ACHN (cell line): ENCODE measurements at places on chromosomes 2 and 18.

- DNase-seq, result no peak
These were observed 357.6 kb downstream of the RAD51AP2 start for GRCh38 chr2:17160594-17160993.

DNA sequence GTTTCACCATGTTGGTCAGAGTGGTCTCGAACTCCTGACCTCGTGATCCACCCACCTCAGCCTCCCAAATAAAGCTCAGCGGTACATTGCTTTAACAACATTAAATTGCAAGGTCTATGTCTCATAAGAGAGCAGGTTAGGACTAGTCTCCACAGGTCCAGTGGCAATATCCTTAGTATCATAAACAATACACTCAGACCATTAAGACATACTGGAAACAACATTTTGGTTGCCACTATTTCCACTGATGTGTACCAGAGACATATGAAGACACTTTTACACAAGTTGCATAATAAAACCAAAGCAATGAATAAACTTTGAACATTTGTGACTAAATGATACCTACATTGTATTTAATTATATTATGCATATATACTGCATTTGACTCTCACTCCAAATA lies 1130.0 kb downstream of the TSN start:
- DNase-seq, result no peak

- DNase-seq, result no peak
These were observed 32.4 kb downstream of the ASB1 start for GRCh38 chr2:238459081-238459629.

DNA sequence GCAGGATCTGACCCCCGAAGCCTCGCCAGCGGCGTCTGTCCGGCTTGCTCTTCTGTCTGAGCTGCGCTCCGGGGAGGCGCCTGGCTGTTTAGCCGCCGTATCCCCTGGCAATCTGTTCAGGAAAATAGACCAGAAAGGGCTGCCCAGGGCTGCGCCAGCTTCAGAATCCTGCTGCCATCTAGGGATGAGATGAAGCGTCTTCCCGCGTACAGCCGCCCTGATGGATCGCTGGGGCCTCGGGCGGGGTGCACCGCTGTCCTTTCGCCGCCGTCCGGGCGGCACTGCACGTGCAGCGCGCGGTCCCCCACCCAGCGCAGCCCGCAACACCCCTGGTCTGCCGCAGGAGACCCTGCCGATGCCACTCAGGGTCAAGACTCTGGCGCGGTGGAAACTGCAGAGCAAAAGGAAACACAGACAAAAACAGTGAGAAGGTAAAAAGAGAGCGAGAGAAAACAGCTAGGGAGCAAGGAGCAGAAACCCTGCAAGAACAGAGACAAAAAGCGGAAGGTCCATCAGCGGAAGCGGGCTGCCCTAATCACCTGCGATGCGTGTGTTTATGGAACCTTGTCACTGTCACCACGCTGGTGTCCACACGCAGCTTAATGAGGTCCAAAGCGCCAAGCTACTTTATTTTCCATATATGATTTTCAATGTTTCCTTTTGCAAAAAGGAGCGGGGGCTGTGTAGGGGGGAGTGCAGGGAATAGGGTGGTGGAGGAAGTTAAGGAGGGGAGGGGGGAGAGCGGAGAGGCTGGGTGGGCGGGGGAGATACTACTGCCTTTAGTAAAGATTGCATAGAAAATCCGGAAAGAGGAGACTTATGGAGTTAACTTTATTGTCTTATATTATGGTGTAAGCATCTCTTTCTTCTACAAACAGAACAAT lies 2113.3 kb upstream of the PIK3C3 start:
- peak; percentile 74 for DNase-seq

GRCh38 chr18:6628187-6628586 lies 101.3 kb upstream of the ARHGAP28 start:
- no peak for DNase-seq

GRCh38 chr2:45786836-45787357 lies 135.4 kb downstream of the PRKCE start:
- no peak for DNase-seq

DNA sequence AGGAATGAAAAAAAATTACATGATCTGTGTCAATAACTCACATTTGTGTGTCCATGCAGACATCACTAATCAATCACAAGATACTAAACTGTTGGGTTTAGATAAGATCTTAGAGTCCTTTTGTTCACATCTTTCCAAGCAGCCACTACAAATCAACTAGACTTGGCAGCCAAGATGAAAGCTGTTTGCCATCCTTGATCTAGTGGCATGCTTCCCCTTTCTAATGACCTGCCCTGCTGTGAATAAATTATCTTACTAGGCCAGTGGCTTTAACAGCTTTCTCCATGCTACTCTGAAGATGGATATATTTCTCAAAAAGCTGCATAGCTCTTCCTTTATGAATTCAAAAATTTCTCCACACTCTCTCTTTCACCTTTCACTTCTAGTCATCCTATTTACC lies 1338.0 kb upstream of the ACVR2A start:
- no peak for DNase-seq

DNA sequence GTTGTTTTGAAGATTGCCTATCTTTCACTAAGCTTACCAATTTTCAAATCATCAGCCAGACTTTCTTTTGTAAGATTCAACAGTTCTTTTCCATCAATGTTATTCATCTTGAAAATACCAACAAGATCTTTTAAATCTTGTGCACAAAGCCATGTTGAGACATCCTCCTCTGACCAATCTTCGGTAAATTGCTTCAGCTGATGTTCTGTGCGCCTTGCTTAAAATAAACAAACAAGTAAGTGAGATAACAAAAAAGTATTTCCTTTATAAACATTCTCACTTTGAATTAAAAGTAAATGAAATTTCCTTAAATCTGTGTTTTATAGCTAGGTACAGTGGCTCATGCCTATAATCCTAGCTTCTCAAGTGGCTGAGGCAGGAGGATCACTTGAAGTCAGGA lies 30.3 kb downstream of the WDSUB1 start:
- DNase-seq, result no peak

- DNase-seq, result no peak
These were observed 84.6 kb downstream of the MYO1B start for GRCh38 chr2:191329841-191330240.

DNA sequence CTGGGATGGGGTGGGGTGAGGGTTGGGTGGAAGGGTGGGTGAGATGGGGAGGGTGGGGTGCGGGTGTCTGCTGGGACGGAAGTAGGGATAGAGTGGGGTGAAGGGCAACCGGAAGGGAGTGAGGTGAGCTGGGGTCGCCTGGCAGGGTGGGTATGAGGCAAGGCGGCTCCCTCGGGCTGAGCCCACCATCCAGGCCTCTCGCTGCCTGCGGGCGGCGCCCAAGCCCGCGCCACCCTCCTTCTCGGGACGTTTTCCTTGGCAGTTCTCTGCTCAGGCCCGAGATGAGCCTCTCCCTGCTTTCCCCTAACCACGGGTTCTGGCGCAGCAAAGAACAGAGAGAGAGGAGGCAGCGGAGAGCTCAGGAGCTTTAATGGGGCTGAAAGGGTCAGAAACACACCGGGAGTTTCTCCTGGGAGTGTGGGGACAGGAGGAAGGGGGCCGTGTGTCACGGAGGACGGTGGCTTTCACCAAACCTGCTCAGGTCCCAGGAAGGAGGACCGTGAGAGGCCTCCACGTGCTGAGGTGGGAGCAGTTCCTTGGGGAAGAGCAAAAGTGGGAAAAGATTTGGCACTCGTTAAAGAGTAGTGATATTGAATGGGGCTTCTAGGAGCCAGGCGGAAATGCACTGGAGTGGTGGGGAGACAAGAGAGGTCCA lies 4.1 kb downstream of the FEV start:
- DNase-seq, result peak; percentile 36

DNA sequence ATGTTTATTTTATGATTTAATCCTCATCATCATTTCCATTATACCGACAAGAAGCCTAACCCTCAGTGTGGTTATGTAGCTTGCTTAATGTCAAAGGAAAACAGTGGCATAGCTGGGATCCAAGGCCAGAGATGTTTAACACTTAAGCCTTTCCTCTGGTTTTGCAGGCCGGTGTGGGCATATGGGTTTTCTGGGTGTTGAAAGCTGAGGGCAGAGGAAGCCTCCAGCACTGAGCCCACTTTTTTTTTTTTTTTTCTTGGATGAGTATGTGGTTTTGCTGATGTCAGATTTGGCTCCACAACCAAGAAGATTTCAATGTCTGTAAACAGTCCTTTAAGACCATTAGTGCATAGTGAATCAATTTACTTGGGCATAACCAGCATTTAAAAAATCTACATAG lies 41.3 kb downstream of the LHCGR start:
- no peak for DNase-seq

DNA sequence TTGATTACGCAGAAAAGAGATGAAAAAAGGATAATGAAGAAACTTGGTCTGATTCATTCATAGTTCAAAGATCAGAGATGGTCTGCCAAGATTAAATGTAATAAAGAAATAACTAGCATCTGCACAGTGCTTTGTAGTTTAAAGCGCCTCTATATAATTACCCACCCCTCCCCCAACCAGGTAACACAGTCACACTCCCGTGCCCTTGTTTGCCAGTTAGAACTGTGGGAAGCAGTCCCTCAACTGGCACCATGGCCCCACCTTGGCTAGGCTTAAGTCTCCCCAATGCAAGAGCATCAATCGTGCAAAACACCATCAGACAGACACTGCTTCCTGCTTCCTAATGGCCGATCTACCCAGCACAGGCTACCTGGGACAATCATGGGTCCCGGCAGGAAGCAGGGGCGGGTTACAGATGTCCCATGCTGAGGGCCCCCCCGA lies 11.6 kb downstream of the ADCY3 start:
- DNase-seq, result no peak

DNA sequence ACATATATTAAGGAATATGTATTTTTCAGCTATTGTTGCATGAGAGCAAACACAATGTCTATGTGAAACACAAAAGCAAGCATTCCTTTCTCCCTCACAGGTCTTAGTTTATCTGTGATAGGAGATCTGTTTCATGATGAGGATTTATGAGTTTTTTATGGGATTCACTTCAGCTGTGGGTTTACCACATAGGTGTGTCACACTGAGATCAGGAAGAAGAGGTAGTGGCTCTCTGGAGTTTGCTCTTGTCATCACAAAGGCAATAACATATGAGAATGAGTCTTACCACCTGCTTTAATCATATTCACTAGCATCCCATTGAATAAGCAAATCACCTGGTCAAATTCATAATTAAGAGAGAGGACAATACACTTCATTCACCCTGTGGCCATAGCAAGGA lies 960.3 kb upstream of the SLC39A10 start:
- no peak for DNase-seq

DNA sequence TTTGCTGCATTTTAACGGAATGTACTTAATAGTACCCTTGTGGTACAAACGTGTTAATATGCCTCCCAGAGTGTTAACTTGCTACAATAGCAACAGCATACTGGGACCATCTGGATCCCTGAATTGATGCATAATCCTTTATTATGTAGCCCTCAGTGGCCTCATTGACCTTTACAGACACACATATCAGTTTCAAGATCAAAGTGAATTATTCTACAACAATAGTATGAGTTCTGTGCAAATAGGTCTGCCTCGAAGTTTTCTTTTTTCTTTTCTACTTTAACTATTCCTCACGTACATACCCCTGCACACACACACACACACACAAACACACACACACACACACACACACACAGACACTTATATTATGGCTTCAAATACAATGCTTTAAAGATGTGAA lies 1622.1 kb downstream of the LRP1B start:
- DNase-seq, result no peak

DNA sequence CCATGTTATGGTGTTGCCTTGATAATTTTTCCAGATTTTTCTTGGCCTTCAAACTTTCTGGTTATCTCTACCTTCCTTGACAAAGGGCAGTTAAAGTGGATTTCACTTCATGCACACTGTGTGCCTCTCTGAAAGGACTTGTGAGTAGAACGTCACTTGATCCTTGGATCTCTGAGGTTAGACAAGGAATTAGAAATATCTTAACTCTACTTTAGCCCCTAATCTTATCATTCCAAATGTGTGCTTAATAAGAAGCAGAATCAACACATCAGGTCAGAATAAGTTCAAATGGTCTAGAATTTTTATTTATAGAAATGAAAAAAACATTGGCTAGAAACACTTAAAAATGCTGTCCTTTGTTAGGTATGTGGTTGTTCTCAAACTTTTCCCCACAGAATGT lies 205.7 kb downstream of the TPGS2 start:
- no peak for DNase-seq

GRCh38 chr2:110097506-110098220 lies 18.0 kb downstream of the MALL start:
- no peak for DNase-seq

DNA sequence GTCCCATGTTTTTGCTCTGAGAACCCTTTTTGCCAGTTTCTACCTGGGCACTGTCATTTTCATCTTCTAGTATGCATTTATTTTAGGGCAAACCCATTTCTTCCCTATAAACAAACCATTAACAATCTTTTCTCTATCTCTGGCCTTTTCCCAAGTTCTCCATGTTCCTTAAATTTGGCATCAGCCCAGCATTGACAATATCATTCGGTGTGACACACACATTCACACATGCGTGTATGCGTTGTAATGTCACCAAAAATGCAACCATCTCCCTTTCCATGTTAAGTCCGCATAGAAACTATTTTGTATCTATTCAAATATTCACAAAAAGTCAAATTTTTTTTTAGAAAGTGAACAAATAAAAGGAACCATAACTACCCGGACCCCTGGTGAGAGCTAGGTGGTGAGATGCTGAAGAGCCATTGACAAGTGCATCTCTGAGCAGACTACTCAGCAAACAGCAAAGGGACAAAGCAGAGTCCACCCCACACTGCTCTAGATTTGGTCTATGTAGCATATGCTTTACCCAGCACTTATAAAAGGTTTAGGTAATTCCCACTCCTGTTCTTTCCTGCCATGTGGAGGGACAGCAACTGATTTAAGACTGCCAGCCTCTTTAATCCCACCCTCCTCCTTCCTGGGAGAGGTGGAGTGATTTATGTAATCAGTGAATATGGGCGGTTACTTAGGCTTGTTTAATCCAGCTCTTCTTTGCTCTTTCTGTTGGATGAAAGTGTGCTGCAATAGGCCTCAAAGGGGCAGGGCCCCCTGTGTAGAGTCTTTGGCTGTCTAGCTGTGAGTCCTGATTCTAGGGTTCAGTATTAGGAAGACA lies 124.1 kb downstream of the METTL8 start:
- DNase-seq, result no peak
